Subcutaneous preadipocyte (primary cell): ENCODE measurements at places on chromosomes 13 and 19. TPM values are rescaled to one million over a fixed set of nuclear protein-coding genes. Genes with fewer than 3 reads are reported as not detected.

OR10H5 gene
- not detected in 2 replicates for total RNA-seq

SIAH3 gene
- total RNA-seq = not detected in 2 replicates

ASF1B gene
- total RNA-seq = 14.3 and 17.6 TPM in 2 replicates

TUBB4A gene
- total RNA-seq = not detected in 2 replicates

ZNF813 gene
- 2.9 and 3.3 TPM in 2 replicates for total RNA-seq

ZNF625 gene
- 5.9 and 6.5 TPM in 2 replicates for total RNA-seq

CYP2A6 gene
- total RNA-seq = not detected in 2 replicates

ZNF99 gene
- total RNA-seq = under 0.01 TPM in 1 of 2 replicates, not detected in the other

KLK3 gene
- not detected in 2 replicates for total RNA-seq

ZNF714 gene
- 10.8 and 11.0 TPM in 2 replicates for total RNA-seq

SYCN gene
- total RNA-seq = not detected in 2 replicates

SETDB2 gene
- total RNA-seq = 7.6 and 8.5 TPM in 2 replicates
